ENCODE measurements at places on chromosomes 11 and 22.

DNA sequence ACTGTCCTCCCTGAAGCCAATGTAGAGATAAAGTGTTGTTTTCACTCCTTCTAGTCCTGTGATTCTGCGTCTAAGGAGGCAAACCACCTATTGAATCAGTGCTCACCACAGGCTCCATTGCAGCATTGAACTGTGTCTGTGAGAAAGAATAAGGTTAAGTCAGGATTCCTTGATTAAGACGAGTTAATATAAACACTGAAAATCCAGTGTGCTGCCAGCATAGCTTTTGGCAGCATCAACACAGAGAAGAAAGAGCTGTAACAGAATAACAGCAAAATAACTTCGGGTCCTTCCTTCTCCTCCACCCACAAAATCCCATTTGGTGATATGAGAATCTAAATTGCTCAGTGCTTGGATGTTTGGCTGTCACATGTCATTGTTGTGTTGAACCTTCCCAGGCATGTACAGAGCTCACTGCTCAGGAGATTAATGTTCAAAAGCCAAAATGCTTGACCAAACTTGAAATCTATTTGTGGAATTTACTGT, 185.2 kb upstream of the DDI1 start:
- DNase-seq, result no peak

DNA sequence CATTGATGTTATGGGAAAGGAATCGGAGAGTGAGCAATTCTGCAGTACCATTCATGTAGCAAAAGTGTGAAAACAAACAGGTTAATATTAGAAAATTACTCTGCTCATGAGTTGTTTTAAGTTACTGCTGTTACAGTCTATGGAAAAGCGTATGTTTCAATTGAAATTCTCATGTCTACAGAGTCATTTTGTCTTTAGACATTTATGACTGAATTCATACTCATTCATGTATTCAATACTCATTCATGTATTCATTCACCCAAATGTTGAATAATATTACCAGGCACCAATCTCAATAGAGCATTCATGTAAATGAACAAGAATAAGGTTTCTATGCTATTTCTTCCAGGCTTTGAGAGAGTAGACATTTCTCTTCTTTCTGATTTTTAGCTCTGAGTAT, 8.1 kb downstream of the FLI1 start:
- DNase-seq, result no peak

DNA sequence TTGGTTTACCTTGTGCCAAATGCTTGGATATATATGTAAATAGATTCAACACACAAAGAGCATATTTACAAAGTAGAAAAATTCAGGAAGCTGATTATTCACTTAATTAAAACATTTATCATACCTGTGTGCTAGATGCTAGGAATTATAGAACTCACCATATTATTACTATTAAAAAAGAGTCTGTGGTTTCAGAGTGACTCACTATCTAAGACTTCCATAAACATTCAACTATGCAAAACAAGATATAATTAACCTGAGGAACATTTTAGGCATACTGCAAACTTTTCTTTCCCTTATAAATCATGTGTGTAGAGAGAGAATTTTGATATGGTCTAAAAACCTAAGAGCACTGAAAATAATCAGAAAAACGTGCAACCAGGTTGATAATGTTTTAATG, 27.3 kb downstream of the CTSC start:
- no peak for DNase-seq

GRCh38 chr11:13007182-13008060, 1.7 kb upstream of the RASSF10 start:
- no peak for DNase-seq

DNA sequence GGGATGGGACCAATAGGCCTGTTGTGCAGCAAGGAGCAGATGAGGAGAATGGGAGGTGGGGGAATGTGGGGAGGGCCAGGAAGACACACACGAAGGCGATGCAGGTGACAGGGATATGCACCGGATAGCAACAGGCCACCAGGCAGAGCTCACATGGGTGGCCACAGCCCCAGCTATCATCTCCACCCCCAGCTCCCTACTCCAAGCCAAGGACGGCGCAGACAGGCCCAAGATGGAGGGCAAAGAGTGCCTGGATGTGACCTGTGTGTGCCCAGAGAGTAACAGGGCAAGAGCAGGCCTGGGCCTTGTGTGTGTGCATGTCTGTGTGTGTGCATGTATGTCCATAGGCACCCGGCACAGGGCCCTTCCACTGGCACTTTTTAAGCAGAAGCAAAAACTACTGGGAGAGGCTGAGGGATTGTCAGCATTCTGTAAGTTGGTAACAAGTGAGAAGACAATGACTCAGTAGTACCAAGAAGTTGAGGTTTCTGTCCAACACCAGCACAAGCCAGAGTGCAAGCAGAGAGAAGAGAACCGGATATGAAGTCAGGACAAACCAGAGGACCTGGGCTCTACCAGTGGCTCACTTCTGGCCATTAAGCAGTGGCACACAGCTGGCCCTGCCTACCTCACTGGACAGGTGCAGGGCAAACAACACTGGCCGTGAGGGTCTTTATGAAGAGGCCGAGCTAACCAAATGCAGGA, 36.4 kb downstream of the NRXN2 start:
- DNase-seq, result no peak

DNA sequence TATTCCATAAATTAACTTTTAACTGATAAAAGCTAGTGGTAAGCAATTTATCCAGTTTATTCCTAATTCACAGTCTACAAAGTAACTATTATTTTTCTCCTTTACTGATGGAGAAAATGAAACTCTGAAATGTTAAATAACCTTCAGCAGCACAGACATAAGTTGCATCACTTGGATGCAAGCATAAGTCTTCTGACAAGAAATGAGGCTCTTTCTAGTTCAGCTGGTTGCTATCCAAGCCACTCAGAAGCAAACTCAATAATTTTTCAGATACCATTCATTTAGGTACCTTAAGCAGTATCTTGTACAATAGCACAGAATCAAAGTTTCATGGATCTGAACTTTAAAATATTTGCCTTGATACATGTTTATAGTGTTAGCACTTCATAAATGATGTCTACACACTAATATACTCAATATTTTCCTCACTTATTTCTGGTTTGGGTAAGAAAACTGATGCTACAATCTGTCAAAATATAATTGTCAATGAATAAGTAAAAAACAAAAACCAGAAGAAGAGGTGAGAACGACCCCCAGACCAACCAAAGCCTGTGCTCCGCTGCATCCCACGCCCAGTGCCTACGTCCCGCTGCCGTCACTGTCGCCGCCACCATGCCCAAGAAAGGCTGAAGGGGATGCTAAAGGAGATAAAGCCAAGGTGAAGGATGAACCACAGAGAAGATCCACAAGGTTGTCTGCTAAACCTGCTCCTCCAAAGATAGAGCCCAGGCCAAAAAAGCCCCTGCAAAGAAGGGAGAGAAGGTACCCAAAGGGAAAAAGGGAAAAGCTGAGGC, 18.1 kb downstream of the FAM168A start:
- DNase-seq, result no peak

GRCh38 chr11:44404301-44404700, 94.4 kb upstream of the ALX4 start:
- no peak for DNase-seq

- DNase-seq, result no peak
Measured at GRCh38 chr11:130204703-130205095, 45.1 kb downstream of the ST14 start.

DNA sequence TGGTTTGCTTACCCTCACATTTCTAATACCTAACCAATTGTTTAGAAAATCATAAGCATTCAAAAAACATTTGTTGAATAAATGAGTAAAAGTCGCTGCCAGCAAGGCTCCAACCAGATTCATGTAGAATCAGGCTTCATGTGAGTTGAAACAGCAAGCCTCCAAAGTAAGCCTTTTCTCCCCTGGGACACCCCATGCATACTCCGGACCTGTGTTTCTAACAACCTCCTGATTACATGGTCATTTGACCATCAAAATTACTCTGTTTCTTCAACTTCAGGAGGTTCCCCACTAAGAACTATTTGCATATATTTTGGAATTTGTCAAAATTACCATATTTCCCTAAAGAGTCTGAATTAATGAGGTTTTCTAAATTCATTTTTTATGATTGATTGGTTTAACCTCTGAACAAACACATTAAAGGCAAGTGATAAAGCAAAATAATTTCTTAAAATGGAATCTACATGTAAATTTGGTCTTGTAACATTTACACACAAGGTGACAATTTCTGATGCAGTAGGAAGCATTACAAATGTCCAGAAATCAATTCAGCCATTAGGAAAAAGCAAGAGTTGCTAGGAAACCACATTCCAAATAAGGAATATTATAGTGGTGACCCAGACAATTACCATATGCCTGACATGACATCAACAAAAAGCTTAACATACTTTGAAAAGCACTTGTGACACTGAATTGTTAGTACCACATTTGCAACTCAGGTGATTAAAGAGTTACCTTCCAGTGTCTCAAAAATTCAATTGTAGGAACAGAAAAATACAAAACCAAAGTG, 252.6 kb downstream of the GUCY1A2 start:
- DNase-seq, result no peak

GRCh38 chr11:123258877-123259276, 63.8 kb upstream of the CLMP start:
- DNase-seq, result no peak

DNA sequence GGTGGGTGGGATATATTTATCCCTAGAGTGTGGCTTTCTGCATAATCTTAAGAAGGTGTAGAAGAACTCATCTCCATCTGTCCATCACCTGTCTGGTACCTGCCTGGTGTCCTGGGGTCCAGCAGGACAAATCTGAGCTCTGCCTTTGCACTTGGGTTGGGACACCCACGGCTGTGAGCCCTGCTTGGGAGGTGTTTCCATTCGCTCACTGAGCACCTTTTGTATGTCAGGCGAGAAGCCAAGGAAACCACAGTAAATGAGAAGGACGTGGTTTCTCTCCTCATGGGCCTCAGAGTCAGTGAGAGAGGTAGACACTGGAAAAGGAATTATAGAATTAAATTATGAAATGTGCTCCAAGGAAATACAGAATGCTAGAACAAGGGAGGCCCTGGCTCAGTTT, 555.9 kb downstream of the MIAT start:
- DNase-seq, result no peak

- no peak for DNase-seq
Measured at GRCh38 chr11:73410627-73411026, 34.4 kb downstream of the RELT start.
